ENCODE measurements at places on chromosomes 3 and 15.
A peak's percentile ranks its signal among the peaks of the same experiment; 100 is the strongest.

GRCh38 chr15:99105514-99106341 is 848 bp downstream of the SYNM start:
- no peak for DNase-seq

GRCh38 chr15:60582370-60583036 is 103.6 kb upstream of the ICE2 start:
- DNase-seq = no peak

- no peak for DNase-seq
These were observed 74.5 kb upstream of the SLC6A1 start for GRCh38 chr3:10918011-10918410.

DNA sequence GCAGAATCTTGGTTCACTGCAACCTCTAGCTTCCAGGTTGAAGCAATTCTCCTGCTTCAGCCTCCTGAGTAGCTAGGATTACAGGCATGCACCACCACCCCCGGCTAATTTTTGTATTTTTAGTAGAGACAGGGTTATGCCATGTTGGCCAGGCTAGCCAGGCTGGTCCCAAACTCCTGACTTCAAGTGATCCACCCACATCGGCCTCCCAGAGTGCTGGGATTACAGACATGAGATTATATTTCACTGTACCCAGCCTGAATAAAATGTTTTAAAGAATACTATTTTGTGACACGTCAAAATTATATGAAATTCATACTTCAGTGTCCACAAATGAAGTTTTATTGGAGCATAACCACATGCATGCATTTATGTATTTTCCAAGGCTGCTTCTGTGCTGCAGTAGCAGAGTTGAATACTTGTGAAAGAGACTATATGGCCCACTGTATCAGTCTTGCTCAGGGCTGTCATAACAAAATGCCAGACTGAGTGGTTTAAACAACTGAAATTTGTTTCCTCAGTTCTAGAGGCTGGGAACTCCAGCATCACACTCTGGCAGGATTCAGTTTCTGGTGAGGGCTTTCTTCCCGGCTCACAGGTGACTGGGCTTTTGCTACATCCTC is 77.2 kb downstream of the PRTG start:
- no peak for DNase-seq

DNA sequence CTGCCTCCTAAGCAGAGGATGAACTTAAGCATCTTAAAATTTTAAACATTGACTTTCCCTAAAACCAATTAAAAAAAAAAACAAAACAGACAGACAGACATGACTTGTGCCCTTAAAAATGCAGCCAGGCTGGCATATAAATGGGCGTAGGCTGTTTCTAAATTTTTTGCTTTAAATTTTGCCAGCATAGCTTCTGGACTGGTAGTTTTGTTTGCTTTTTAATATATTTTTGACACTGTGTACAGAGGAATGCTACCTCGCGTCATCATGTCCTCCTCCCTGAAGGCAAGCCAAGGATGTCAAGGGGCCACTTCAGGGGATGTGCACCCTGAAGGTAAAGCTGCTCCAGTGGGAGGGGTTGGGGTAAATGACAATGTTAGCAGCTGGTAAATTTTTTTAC is 134.8 kb downstream of the PGPEP1L start:
- no peak for DNase-seq

GRCh38 chr3:157405457-157405856 is 31.2 kb upstream of the PTX3 start:
- no peak for DNase-seq

DNA sequence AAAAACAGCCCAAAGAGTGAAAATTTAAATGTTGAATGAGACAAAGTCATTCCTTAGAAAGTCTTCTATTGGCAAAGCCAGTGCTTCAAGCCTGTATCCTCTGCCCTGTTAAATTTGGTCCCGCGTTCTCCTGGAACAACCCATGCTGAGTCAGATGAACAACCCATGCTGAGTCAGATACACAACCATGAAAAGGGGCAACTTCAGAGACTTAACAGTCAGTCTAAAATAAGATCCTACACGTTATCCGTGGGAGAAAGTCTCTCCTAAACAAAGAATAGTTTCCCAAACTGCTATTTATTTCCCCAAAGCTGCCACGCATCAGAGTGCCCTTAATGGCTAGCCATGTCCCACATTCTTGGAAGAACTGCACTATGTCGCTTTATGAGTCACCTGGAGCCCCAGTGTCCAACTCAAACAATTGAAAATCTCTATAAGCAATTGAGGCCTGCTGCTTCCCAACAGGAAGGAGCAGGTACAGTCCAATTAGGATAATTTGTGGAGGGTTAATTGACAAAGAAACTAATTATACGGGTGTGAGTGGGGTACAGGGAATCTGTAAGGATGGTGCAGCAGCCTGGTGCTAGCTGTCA is 66.1 kb downstream of the WHAMM start:
- DNase-seq = no peak

DNA sequence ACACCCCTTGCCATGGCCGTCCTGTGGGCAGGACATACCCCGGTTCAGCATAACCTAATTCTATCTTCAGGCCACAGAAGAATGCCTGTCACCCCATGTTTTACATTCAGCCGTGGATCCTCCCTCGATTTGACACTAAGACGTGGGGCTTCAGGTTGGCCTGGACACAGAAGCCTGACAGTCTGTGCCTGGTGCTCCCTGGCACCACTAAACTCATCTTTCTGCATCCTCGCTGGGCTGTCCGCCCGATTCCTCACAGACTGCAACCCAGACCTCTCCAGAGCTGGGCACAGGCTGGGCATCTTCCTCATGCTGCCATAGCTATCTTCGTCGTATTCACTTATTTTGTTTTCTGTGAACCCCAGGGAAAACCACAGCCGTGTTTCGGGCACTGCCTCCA is 117.8 kb upstream of the IQSEC1 start:
- DNase-seq = no peak

DNA sequence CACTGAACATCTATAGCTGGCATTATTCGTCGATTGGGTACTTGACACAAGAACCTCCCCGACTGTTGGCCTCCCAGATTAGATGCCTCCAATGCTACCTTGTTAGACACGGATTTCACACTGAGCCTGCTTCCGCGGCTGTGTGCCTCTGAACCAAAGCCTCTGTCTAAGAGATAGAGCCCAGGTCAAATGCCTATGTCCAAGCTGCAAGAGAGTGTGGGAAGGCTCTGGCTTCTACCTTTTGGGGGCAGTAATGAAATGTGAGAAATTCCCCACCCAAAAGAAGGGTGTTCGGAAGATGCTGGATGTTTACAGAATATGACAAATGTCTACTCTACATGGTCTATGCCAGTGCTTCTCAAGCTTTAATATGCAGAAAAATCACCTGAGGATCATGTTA is 2.0 kb upstream of the RPUSD2 start:
- peak; percentile 40 for DNase-seq

DNA sequence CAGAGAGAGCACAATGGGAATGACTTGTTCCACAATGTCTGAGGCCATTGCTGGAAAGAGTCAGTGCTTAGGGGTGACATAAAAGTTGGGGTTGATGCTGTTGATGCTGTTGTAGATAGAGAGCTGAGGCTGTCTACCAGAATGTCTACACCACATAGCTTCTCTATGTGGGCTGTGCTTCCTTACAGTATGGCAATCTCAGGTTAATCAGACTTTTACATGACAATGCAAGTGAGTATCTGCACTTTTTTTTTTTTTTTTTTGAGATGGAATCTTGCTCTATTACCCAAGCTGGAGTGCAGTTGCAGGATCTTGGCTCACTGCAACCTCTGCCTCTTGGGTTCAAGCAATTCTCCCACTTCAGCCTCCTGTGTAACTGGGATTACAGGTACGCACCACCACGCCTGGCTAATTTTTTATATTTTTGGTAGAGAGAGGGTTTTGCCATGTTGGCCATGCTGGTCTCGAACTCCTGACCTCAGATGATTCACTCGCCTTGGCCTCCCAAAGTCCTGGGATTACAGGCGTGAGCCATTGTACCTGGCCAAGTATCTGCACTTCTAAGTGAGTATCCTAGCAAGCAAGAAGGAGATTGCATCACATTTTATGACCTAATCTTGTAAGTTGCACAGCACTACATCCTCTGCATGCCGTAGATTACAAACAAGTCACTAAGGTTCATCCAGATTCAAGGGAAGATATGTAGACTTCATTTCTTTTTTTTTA is 28.7 kb downstream of the DLEC1 start:
- DNase-seq = no peak

GRCh38 chr15:62391641-62392262 is 226.7 kb upstream of the C2CD4B start:
- DNase-seq = peak; percentile 12

- no peak for DNase-seq
These were observed 26.5 kb upstream of the AADACL2 start for GRCh38 chr3:151707216-151707615.

- no peak for DNase-seq
These were observed 22.2 kb downstream of the TMEM43 start for GRCh38 chr3:14147066-14147435.

DNA sequence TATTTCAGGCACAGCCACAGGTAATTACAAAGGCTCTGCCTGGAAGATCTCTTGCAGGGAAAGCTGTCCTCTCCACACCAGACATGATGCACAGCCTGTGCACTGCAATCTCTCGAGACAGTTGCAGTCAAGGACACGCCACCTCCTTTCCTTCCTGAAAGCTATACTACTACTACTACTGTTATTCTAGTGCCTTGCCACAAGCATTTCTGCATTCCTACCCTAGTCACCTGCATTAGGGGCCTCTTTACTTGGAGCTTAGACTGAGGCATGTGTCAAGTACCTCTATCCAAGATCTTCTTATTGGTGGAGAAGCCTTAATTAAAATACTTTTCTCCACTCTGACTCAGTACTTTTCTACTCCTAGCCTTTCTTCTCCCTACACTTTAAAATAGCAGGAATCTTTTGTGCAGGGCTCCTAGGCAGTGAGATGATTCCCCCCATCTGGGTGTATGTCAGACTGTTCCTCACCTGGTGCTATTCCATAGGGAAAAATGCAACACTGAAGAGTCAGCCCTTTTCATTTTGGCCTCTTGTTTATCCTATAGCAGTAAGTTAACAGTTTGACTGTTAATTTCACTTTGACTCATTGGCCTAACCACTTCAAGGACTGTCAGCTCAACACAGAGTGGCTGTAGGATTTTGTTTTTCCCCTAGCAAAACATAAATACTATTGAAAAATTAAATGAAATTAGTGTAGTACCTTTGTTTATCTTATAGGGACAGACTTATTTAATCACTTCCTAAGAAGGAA is 78.9 kb downstream of the ESYT3 start:
- no peak for DNase-seq

DNA sequence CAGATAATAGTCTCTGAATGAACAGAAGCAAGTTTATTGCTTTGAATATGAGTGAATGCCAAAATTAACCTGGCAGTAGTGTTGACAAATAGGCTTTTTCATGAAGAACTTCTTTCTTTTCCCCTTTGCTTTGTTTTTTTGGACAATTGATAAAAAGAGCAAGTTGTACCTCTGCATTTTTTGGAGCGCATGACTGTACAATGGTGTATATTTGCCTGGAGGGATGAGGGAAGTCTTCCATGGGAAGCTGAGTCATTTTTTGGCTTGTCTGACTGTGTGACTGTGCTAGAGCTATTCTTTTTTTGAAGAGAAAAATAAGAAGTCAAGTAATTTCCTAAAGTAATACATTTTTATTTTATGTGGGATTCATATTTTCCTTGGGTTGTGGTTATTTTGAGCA is 186.9 kb downstream of the KLHL25 start:
- DNase-seq = no peak

GRCh38 chr3:83941990-83942745 is 1016.6 kb upstream of the CADM2 start:
- no peak for DNase-seq

- DNase-seq = no peak
These were observed 32.9 kb downstream of the CRYGS start for GRCh38 chr3:186511245-186511644.

- no peak for DNase-seq
These were observed 68.4 kb downstream of the BFSP2 start for GRCh38 chr3:133468251-133468721.

DNA sequence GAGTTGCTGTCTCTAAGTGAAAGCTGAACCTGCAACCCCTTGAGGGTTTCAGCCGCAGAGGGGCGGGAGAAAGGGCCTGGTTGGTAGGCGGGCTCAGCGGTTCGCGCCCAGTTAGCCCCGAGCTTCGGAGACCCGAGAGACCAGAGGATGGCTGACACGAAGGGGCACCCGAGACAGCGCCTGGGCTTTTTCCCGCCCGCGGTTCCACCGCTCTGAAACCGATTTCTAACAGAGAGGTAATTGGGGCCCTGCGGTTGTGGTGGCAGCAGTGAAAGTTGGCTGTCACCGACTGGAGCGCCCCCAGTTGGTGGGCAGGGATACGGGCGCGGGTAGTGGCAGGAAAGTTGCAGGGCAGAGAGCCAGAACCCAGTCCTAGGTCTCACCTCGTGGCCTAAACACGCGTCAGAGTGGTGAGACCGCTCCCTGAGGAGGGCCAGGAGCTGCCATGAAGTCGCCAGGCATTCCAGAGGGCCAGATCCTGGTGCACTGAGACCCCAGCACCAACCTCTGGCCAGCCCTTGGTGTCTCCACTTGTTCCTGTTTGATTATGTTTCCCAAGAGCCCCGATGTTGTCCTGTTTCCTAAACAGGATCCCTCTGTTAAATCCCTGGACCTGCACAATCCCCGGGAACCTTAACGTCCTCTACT is 625 bp upstream of the ELL3 start:
- peak; percentile 84 for DNase-seq

GRCh38 chr15:88627463-88627862 is 6.3 kb downstream of the AEN start:
- DNase-seq = no peak

DNA sequence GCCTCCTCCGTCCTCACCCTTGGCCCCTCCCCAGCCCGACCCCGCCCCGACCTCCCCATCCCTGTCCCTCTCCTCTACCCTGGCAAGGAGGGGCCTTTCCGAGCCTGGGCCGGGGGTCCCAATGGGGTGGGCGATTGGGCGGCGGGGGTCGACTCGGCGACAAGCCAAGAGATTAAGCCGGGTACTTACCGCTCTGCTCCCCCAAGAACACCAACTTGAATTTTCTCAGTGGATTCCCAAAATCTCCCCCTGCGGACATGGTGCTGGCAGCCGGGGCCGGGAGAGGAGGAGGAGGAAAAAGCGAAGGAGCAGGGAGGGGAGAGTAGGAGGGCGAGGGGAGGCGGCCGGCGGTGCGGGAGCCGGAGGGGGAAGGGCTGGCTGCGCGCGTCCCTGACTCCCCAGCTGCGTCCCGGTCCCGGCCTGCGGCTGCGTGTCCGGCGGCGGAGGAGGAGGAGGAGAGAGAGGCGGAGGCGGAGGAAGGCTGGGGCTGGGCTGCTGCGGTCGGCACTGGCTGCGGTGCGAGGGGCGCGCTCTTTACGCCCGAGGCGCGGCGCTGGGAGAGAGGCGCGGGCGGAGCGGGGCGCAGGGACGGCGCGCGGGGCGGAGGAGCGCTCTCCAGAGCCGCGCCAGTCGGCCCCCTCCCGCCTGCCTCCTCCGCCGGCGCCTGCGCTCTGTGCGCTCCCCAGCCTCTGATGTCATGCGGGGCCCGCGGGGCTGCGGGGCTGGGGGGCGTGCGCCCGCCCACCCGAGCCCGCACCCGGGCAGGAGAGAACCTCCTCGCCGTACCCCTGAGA is at the start of gene RAB6B:
Gene RAB6B (minus strand): TSS at position 675 of the 794 bp plus-strand sequence. CDS start 416 bp downstream, at position 259.
- DNase-seq = no peak

DNA sequence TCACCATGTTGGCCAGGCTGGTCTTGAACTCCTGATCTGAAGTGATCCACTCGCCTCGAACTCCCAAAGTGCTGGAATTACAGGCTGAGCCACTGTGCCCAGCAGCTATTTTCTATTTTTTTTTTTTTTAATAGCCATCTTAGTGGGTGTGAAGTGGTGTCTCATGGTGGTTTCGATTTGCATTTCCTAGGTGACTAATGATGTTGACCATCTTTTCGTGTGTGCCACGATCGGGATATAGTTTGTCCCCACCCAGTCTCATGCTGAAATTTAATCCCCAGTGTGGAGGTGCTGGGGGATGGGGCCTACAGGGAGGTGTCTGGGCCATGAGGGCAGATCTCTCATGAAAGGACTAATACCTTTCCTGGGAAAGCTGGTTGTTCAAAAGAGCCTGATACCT is 41.8 kb upstream of the MUC13 start:
- no peak for DNase-seq
